ENCODE measurements at places on chromosomes 1 and 21.

DNA sequence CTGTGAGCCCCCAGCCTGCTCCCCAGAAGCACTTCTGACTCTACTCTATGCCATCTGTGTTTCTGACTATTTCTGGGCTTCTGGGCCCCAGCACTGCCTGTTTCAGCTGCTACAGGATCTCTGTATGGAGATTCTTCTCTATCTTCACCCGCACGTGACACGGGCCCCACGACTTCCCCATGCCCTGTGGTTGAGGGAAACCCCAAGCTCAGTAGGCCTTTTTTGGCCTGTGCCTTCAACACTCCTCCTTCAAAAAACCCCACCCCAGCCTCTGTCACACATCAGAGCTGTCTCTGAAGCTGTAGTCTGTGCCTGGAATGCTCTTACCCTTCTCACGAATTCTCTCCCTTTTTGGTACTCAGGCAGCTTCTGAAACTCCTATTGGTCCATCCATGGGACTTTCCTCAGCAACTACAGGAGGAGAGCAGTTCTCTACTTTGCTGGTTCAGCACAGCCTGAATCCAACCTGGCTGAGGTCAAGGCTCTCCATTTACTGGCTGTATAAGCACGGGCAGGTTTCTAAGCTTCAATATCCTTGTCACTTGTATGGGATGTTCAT, 2.0 kb upstream of the NID1 start:
- no peak for DNase-seq

DNA sequence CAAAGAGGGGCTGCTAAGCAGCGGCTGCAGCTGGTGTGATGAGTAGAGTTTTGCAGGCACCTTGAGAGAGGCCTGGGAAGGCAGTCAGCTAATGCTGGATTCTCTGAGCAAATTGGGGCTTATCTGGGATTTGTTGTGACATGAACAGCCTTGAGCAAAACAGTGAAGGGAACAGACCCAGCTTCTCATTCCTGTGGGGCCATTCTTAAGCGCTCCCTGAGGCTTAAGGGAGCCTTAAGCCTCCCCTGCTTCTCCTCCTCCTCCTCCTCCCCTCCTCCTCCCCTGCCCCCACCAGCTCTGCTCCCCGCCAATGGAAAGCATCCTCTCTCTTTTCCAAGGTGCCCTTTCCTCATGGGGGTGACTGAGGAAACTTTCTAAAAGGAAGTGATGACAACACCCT, 21.3 kb downstream of the HMGCS2 start:
- no peak for DNase-seq

DNA sequence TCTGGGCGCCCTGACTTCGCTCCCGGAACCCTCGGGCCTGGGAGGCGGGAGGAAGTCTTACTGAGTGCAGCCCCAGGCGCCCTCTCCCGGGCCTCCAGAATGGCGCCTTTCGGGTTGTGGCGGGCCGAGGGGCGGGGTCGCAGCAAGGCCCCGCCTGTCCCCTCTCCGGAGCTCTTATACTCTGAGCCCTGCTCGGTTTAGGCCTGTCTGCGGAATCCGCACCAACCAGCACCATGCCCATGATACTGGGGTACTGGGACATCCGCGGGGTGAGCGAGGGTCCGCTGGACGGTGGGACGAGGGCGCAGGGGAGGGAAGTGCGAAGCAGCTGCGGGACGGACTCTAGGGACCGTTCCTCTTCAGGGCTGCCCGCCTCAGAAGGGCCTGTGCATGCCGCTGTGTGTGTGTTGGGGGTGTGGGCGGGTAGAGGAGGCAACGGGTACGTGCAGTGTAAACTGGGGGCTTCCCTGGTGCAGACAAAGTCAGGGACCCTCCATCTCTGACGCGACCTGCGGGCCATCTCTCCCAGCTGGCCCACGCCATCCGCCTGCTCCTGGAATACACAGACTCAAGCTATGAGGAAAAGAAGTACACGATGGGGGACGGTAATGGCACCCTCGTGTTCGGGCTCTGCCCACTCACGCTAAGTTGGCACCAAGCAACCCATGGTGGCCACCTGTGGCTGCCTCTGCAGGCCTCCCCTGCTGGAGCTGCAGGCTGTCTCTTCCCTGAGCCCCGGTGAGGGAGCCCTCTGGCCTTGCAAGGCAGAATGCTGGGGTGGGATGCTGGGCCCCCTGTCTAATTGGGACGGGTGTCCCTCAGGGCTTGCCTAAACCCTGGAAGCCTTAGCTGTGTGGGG, at the start of gene GSTM1:
TSS of gene GSTM1 (plus strand) at position 177 of the 859 bp plus-strand sequence. CDS start at position 234, 57 bp downstream.
- DNase-seq = no peak

- no peak for DNase-seq
Observed at GRCh38 chr1:44262414-44262813, 49.1 kb downstream of the DMAP1 start.

DNA sequence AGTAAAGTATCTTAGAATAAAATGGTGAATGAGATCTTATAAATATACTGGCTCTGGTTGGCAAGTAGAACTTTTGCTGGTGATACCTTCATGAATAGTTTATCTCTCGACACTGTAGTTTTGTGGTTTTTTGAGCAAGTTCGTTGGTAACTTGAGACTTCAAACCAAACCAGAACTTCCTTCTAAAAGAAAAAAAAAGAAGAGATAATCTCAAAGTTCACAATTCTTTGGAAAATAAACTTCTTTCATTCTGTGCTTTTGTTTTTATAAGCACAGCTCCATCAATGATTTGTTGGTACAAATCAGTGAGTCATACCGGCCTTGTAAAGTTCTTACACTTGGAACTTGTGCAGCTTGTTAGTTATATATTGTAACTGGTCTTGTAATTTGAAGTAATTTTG, 2.3 kb downstream of the HIPK1 start:
- no peak for DNase-seq

GRCh38 chr1:30402031-30402430, 321.4 kb downstream of the MATN1 start:
- DNase-seq = no peak

- DNase-seq = no peak
Observed at GRCh38 chr1:106289265-106289928, 767.1 kb upstream of the PRMT6 start.

GRCh38 chr1:155178441-155179111, 4.9 kb downstream of the TRIM46 start:
- no peak for DNase-seq

GRCh38 chr1:25100151-25100833, 132.0 kb downstream of the SYF2 start:
- no peak for DNase-seq

GRCh38 chr1:16296643-16297042, 55.6 kb downstream of the FBXO42 start:
- DNase-seq = no peak

Measured in NCI-H2081 (cell line).